ENCODE measurements at places on chromosomes 2 and 18.

GRCh38 chr2:150209746-150210145 is 277.7 kb downstream of the RND3 start:
- no peak for DNase-seq

- DNase-seq: no peak
Observed at GRCh38 chr18:38751898-38752297, 1186.3 kb upstream of the CELF4 start.

DNA sequence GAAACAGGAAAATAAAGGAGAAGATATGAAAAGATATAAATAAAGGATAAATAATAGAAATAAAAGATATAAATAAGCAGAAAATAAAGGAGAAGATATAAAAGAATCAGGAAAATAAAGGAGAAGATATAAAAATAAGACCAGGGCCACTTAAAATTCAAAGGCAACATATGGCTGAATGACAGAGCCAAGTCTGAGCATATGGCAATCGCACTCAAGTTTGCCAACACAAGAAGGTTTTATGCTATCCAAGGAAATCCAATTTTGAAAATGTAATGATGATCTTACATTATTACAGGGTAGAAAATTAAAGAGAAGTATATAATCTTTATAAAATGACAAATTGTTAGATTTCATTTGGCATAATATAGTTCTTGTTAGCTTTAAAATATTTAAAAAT is 33.6 kb downstream of the USP40 start:
- DNase-seq: no peak

GRCh38 chr2:79994161-79994560 is 310.4 kb downstream of the LRRTM1 start:
- peak; percentile 38 for DNase-seq

GRCh38 chr2:17915811-17916518 is 37.5 kb downstream of the KCNS3 start:
- DNase-seq: no peak

DNA sequence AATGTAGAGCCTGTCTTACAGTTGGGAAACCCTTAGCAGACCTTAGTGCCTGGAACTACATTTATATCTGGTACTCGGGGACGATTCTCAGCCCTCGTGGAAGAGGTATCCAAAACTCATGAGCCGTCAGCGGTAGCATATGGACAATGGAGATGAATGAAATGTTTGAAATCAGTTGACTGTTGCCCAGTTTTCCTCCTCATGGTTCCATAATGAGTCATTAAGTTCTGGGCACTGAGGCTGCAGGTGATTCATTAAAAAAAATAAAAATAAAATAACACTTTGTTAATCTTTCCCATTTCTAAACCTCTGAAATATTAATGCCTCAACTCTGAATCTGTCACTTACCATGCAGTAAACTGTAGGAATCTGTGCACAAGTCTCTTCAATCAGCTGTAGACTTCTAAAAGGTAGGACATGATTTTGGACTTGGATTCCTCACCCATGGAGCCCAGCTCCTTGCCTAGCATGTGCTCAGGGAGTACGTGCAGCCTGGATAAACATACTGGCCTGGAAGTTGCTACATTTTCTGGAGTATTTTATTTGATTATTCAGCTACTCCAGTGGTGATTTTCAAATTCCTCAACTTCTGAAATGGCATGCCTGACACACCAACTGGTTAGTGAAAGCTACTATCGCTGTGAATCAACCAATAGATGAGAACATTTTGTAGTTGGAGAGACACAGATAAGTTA is 979.2 kb downstream of the CNTNAP5 start:
- DNase-seq: no peak

GRCh38 chr2:154093856-154094255 is 222.1 kb downstream of the GALNT13 start:
- DNase-seq: no peak

- no peak for DNase-seq
Observed at GRCh38 chr2:216415541-216415940, 3.3 kb downstream of the SMARCAL1 start.

DNA sequence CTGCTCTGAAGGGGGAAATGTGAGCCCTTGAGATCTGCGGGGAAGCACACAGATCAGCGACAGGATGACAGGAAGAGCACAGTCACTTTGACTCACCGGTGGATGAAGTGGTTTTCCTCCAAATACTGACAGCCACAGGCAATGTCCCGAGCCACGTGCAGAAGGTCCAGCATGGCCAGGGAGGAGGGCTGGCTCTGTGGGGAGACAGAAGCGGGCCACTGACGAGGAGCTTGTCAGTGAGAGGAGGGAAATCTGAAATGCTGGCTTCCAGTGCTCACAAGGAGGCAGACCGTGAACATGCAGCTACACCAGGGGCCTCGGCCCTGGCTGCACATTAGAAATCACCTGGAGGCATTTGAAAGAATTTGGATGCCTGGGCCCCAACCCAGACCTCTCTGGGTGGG is 98.7 kb downstream of the CLIP4 start:
- no peak for DNase-seq

DNA sequence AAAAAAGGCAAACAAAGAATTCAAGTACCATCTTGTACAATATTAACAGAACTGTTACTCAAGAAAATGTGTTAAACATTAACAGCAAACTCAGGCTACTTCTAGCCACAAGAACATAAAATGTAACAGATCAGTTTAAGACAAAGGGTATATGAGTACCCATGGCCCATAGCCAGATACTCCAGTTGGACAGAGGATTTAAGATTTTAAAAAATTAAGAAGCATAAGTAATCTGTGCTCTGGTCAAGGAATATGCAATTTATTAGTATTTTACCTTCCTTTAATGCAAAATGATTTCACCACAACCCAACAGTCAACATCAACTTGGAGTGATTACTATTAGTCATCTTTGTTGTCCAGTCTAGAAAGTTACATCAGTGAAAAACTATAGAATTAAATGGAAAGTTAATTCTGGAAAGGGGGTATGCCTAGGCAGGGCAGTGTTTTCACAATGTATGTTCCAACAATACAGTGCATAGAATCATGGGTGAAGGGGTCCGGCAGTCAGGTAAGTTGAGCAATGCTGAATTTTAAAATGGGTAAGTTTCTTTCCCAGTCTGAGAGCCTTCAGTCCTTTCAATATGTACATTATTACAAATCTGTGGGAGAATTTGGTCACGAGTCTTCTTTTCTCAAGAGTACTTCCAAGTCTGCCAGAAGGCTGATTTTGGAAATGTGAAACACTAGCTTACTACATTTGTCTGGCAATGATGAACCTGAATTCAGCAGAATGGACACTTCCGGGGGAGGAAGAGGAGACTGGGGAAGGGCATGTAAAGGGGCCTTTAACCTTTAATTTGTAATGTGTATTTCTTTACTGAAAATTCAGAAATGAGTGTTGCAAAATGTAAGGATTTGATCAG is 34.5 kb downstream of the SFT2D3 start:
- DNase-seq: peak; percentile 10

DNA sequence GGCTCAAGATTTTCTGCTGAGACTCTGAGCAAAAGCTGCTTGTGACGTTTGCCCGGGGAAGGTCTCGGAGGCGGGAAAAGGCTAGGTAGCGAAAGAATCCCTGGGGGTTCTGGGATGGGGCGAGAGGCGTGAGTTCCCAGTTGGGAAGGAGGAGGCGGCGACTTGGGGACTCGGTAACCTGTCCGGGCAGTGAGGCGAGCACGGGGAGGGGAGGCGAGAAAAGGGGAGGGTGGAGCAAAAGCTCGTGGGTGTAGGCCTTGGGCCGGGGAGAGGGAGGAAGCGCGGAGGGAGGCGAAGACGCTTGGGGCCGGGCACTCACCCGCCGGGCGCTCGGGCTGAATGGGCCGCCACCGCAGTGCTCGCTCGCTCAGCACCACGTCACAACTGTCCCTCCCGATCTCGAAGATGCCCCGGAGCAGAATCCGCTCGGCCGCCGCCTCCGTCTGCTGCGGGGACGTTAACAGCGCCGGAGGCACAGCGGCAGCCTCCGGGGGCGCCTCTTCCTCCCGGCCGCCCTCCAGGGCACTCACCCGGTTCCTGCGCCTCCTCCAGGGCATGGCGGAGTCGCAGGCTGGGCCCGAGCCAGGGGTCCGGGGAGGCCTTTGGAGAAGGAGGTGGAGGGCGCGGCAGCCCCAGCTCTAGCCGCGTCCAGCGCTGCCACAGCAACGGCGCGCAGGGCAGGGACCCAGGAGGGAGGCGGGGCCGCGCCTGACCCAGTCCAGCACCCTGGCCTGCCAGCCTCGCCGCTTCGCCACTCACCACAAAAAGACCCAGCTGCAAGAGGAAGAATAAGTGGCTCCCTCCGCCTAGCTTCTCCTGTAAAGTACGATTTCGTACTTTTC is at the start of gene CERKL:
Gene CERKL, minus strand, starts transcription at position 656 of the 842 bp plus-strand sequence. Its CDS starts 99 bp downstream, at position 557.
- peak; percentile 5 for DNase-seq

GRCh38 chr2:46848447-46848846 is 67.2 kb downstream of the MCFD2 start:
- DNase-seq: peak; percentile 68

- peak; percentile 97 for DNase-seq
Observed at GRCh38 chr2:46097714-46098480, 199.3 kb upstream of the EPAS1 start.

GRCh38 chr2:157281316-157281715 is 23.8 kb downstream of the GALNT5 start:
- DNase-seq: no peak

DNA sequence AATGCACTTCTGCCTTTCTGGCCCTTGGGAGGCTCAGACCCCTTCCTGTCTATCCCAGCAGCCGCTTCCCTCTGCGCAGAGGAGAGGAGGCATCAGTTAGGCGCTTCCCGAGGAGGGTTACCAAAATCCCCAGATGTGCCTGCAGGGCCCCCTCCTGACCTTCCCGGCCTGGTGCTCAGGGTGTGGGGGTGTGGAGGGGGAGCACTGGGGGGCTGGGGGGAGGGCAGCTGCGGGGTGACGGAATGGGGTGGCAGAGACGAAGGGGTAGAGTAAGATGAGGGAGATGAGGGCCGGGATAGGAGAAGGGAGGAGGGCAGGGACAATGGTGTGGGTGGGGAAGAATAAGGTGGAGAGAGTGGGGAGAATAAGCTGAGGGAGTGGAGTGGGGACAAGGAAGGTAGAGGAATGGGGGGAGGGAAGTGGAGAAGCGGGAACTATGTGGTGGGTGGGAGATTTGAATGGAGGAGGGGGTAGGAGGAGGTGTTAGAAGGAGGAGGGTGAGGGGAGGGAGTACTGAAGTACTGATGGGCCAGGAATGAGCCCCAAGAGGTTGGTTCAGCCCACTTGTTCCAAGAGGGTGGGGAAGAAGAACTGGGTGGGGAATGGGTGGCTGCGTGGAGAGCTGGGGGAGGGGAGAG is 6.5 kb upstream of the ZAP70 start:
- no peak for DNase-seq

DNA sequence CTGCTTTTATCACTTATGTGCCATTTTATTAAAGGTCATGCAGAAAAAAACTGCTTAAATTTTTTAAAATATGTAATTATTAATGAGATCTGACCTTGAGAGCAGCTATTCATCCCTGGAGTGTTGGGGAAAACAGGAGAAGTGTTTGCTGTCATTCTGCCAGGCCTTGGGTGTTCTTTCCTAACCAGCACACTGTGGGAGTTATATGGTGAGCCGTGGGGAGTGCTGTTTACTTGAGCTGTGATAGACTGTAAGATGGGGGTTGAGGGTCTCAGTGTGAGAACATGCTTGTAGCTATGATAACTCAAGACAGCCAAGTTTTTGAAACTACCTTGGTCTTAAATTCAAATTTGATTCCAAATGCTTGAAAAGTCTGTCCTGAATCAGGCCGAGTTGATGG is 101.3 kb upstream of the ARHGAP28 start:
- DNase-seq: peak; percentile 68

- DNase-seq: peak; percentile 30
Observed at GRCh38 chr2:179355881-179356280, 91.2 kb upstream of the SESTD1 start.

GRCh38 chr2:167420211-167420610 is 531.9 kb downstream of the XIRP2 start:
- DNase-seq: peak; percentile 52

- DNase-seq: no peak
Observed at GRCh38 chr2:226488034-226488433, 311.6 kb downstream of the IRS1 start.

- DNase-seq: no peak
Observed at GRCh38 chr2:127199223-127199622, 20.9 kb downstream of the CYP27C1 start.

- DNase-seq: no peak
Observed at GRCh38 chr18:70235478-70235877, 30.0 kb upstream of the RTTN start.

DNA sequence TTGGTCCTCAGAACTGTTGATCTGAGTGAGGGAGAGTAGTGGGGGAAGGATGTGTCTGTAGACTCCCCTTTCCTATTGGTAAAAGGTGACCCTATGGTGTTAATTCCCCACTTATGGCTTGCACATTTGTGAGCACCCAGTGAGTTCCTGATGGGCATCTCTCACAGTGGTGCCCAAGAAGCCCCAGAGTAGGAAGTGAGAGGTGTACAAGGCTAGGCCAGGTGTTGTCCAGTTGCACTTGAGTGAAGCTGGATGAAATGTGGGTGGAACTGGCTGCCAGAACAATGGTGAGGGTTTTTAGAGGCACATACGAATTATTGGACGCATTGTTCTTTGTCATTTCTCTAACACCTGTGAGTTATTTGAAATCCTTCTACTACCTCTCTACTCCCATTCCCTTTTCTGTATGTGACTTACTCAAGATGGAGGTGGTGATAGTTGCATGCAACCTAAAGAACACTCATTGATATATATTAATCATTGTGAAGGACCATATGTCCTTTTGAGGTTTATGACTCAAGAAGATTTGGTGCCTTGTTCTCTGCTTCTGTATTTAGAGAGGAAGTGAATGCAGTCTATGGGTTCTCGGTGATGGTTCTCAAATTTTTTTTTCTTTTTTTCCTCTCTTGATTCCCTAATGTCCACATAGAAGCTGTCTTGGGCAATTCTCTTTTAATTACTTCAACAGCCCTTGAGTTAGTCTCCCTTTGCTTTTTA is 162.7 kb downstream of the FSHR start:
- DNase-seq: no peak

- peak; percentile 46 for DNase-seq
Observed at GRCh38 chr2:68741805-68742306, 7.2 kb downstream of the ARHGAP25 start.

GRCh38 chr2:177746358-177746757 is 326.2 kb downstream of the PDE11A start:
- no peak for DNase-seq

DNA sequence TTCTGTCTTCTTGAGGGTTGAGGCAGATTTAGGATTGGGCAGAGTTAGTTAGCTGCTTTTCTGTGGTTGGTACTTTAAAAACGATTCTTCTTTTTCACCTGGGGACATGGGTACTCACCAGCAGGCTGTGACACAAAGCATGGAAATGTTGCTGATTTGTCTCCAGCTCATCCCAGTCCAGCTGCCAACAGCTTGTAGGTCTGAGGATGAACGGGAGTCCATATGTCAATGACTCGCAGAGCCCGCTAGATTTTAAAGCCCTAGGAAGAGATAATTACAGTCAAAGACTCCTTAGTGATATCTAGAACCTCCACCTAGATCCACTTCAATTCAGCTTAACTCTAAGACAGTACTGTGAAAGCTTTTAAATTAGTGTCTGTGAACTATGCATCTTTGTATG is 20.8 kb downstream of the DOK1 start:
- no peak for DNase-seq

GRCh38 chr2:176172007-176172894 is 15.1 kb downstream of the HOXD3 start:
- DNase-seq: no peak

GRCh38 chr2:85994421-85994777 is 105.6 kb upstream of the ST3GAL5 start:
- DNase-seq: no peak

Data from amniotic epithelial cell (primary cell).